ENCODE measurements at places on chromosomes 13 and 19.
A peak's percentile ranks its signal among the peaks of the same experiment; 100 is the strongest.

- no peak for DNase-seq
These were observed 6.4 kb downstream of the DAPK3 start for GRCh38 chr19:3964256-3965194.

GRCh38 chr13:48562296-48563066 lies 29.6 kb upstream of the RCBTB2 start:
- peak; percentile 73 for DNase-seq

DNA sequence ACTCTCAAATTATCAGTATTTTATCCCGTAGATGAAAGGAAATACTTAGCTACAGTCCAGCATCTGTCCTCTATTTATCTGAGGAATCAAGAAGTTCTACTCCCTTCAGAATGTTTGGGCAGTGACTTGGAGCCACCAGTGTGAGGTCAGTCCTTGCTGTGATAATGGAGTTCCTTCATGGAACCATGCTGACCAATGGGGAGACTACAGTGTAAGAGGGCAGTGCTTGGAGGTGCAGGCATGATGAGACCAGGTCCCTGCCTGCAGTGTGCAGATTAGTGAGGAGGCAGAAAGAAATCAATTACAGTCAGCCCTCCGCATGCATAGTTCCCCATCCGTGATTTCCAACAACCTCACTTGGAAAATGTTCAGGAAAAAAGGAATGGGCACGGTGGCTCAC lies at the start of gene C19orf18:
TSS of gene C19orf18 (minus strand) at position 101 of the 400 bp plus-strand sequence. CDS start 102 bp downstream, outside the sequence.
- DNase-seq: no peak

DNA sequence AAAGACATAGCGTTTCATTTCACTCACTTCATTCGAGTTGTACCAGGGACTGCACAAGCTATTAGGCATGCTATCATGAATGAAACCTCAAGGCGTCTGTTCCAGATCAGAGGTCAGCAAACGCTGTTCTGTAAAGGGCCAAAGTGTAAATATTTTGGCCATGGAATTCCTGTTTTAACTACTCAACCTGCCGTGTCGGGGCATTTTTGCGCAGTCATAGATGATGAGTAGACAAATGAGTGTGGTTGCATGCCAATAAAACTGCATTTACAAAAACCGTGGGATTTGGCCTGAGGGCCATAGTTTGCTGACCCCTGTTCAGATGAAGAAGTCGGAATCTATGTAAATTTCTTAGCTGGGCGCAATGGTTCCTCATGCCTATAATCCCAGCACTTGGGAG lies 6.5 kb downstream of the INSR start:
- no peak for DNase-seq

DNA sequence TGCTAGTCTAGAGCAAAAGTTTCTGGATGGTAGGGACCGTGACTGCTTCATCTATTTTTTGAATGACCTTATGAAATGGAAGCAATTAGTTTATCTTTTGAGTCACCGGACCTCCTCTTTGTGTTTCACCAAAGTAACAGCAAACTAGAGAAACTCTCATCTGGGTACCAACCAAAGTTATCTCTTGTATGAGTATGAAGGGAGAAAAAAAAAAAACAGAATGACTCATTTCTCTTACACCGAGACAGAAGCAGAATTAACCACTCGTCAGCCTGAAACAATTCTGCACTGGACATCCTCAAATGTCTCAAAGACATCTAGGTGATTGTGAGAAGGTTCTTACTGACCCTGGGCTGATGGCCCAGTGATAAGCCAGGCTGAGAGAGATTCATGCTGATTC lies 18.3 kb downstream of the ZNF100 start:
- DNase-seq: no peak

Measured in HL-60 (cell line).